ENCODE measurements at places on chromosomes 1 and 21. TPM values are rescaled to one million over a fixed set of nuclear protein-coding genes. Genes with fewer than 3 reads are reported as not detected.

The HIVEP3 gene
- 1.8 TPM for total RNA-seq

The KRTAP11-1 gene
- not detected for total RNA-seq

The NCF2 gene
- total RNA-seq, result 2.2 TPM

The CFAP141 gene
- not detected for total RNA-seq

The GREM2 gene
- 5.6 TPM for total RNA-seq

The ADAMTSL4 gene
- total RNA-seq, result 3.2 TPM

The FUCA1 gene
- 31.2 TPM for total RNA-seq

The SGIP1 gene
- total RNA-seq, result 17.4 TPM

The C1QC gene
- total RNA-seq, result 2.2 TPM

The SLC30A10 gene
- not detected for total RNA-seq

The S100B gene
- total RNA-seq, result 0.29 TPM

The DDI2 gene
- 29.3 TPM for total RNA-seq

The GFI1 gene
- under 0.01 TPM for total RNA-seq

The GCSAML gene
- total RNA-seq, result not detected

The PFKL gene
- 93.1 TPM for total RNA-seq

The CNR2 gene
- not detected for total RNA-seq

The TMEM61 gene
- total RNA-seq, result not detected

The OR2M3 gene
- total RNA-seq, result not detected

The NHLH1 gene
- total RNA-seq, result under 0.01 TPM

The LHX8 gene
- total RNA-seq, result not detected

The MYOG gene
- not detected for total RNA-seq

The AADACL4 gene
- total RNA-seq, result not detected

The FASLG gene
- total RNA-seq, result not detected

The S100A3 gene
- 7.6 TPM for total RNA-seq

The TRPM2 gene
- 0.36 TPM for total RNA-seq

The FYB2 gene
- total RNA-seq, result not detected

The ZCCHC17 gene
- 30.4 TPM for total RNA-seq

The SLAMF6 gene
- total RNA-seq, result not detected

The DFFA gene
- total RNA-seq, result 27.9 TPM

The SLAMF9 gene
- total RNA-seq, result not detected

The S100A16 gene
- total RNA-seq, result 160 TPM

The CYYR1 gene
- total RNA-seq, result under 0.01 TPM

The CCDC30 gene
- 4.7 TPM for total RNA-seq

The TFF3 gene
- total RNA-seq, result not detected

The HUNK gene
- total RNA-seq, result under 0.01 TPM

The SPRR2G gene
- total RNA-seq, result not detected

The CD53 gene
- 0.29 TPM for total RNA-seq

The MAEL gene
- total RNA-seq, result not detected

The DOP1B gene
- total RNA-seq, result 23.6 TPM

The TAF13 gene
- total RNA-seq, result 84.7 TPM

The TRAPPC10 gene
- 36.2 TPM for total RNA-seq

The OR2L13 gene
- total RNA-seq, result not detected

The TMEM54 gene
- total RNA-seq, result 16.5 TPM

The MPC2 gene
- total RNA-seq, result 34.7 TPM

Data from osteoblast (primary cell).